DND-41 (cell line): ENCODE measurements at places on chromosomes 6 and 20.

- DNase-seq: no peak
These were observed 575.7 kb upstream of the MARCKS start for GRCh38 chr6:113281431-113281830.

DNA sequence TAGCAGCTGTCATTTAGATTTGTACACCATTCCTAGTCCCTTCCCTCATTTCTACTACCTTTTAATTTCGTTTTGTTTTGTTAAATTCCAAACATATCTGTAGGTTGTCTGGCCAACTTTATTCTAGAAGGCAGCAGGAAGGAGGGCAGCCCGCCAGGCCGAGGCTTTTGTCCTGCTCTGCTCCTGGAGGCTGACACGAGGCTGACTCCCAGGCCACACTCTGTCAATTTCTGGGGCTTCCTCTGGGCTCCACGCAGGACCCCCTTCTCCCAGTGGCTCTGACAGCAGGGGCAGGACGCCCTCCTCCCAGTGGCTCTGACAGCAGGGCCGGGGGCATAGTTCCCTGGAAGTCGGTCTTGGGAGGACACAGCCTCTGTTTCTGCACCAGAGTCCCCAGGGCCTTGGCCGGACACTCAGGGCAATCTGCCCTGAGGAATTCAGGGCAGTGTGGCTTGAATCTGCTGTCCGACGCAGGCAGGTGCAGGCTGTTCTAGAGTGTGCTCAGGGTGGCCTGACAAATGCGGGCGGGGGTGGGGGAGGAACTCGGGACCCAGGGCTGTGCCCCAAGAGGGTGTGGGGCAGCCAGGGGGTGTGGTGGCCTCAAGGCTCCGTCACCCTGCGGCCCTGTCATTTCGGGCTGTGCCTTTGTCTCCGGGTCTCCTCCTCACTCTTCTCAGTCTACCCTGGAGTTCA is 11.8 kb downstream of the SMOC2 start:
- DNase-seq: no peak

DNA sequence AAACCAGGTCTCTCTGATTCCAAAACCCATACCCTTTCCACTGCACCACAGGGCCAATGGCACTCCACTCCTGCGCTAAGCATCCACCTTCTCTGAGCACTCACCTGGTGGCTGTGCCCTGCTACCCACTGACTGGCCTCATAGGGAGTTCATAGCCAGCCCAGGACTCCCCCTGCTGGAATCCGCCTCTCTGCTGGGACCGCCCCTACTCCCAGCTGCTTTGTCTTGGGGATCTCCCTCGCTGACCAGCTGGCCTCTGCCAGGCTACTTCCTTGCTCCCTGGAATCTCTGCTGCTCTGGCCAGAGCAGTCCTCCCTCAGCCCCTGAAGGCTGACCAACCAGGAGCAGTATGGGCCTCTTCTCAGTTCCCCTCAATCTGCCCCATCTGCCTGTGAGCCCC is 129.7 kb downstream of the FAXC start:
- DNase-seq: no peak

- DNase-seq: peak; percentile 63
These were observed 4.9 kb upstream of the DLL1 start for GRCh38 chr6:170295510-170296422.

- DNase-seq: no peak
These were observed 262.0 kb downstream of the HIVEP2 start for GRCh38 chr6:142682985-142683384.

DNA sequence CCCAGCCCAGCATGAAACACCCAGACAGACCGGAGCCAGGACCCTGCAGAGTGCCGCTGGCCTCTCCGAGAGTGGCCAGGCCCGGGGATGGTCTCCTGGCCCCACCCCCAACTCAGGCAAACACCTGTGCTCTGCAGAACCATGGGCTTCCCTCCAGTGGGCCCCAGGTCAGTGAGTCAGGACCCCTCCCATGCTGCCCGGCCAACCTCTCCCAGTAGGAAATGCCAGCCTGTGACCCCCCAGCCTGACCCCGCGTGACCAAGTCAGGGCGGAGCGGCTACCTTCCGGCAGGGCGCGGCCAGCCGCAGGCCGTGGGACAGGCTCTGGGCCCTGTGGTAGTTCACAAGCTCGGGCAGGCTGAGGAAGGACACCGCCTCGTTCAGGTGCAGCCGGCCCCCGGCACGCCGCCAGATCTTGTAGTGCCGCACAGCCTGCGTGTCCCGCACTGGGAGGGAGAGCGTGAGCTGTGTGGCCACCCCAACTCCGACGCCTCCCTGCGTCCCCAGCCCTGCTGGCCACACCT is 3.2 kb downstream of the PTK6 start:
- no peak for DNase-seq

GRCh38 chr6:15431762-15432483 is 186.1 kb downstream of the JARID2 start:
- DNase-seq: no peak

DNA sequence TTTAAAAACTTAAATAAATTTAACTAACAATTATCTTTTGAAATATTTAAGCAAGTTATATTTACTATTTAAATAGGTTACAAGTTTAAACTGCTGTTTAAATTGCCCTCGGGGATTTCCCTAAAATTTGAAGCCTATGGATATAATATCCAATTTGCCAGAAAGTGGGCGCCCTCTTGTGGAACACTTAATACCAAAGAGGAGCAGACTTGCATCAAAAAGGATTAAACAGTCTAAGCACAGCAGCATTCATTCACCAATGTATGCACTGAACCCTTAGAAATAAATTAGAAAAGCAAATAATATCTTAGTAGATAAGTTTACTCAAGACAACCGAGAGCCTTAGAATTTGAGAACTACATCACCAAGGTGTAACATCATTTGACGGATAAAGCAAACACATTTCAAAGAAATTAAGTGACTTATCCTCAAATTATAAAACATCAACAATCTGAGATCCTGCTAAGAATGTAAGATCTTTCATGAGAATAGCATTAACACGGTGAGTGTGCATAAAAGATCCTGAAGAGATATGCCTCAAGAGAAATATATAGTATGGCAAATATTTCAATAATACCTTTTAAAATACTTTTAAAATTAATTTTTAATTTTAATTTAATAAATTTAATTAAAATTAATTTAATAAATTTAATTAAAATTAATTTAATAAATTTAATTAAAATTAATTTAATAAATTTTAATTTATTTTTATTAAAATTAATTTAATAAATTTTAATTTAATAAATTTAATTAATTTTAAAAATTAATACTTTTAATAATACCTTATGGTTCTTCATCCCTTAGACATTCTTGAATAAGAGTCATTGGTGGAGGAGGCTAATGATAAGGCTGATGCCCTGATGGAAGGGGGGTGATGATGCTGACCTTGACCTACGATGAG is 11.5 kb upstream of the MEP1A start:
- peak; percentile 29 for DNase-seq

DNA sequence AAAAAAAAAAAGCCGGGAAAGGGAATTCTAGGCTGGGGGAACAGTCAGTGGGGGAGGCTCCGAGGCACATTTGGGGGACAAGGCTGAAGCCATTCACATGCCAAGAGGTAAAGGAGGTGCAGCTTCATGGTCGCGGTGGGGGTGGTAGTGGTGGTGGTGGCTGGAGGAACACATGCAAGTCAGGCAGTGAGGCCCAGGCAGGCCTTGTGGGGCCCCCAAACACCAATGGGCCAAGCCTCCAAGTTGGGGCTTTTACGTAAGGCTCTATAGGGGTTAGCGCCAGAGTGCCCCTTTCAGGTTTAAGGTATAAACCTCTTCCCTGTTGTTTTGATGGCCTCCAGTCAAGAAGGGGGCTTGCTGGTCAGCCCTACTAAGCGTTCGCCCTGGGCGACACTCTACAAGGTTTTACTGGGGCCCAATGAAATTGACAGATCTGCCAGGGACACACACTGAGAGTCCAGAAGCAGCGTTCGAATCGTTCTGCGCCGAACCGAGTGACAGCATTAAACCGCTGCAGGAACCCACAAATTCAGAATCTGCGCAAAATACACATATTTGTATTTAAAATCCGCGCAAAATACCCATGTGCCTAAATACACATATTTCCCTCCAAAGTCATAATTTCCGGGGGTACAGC is 818 bp upstream of the AP5S1 start:
- no peak for DNase-seq

GRCh38 chr6:5782783-5783547 is 223.8 kb downstream of the NRN1 start:
- DNase-seq: no peak

- DNase-seq: no peak
These were observed 52.9 kb upstream of the CTNNBL1 start for GRCh38 chr20:37640600-37641561.

- DNase-seq: no peak
These were observed 54.8 kb upstream of the SGK1 start for GRCh38 chr6:134372603-134373281.
